ENCODE measurements at places on chromosomes 5 and 9.

DNA sequence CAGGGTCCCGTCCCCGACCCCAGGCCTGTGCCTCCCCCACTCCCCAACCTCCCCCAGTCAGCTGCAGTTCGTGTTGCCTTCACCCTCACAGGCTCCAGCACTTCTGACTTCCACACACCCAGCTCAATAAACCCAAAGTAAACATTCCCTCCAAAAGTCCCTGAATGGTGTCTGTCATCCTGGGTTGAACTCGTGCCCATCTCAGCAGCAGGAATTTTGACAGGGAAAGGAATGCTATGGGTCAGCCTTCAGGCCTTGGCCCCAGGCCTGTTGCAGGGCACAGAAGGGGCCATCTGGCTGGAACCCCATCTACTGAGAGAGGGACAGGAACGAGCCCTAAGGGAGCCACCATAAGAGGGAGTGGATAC, 29.6 kb upstream of the CNOT6 start:
- H3K27ac ChIP-seq = no peak overlapping the region
- peaks cover 14% of the 10 kb centered on the region for H3K27me3 ChIP-seq
- no peaks in the 10 kb centered on the region for H3K36me3 ChIP-seq
- DNase-seq = no peak
- H3K4me3 ChIP-seq = no peak overlapping the region
- no peaks in the 10 kb centered on the region for H3K4me1 ChIP-seq

GRCh38 chr9:137801023-137801319, 76.6 kb upstream of the CACNA1B start:
- peaks cover 65% of the 10 kb centered on the region for H3K36me3 ChIP-seq
- DNase-seq = no peak
- no peak overlapping the region for H3K4me3 ChIP-seq
- H3K27ac ChIP-seq = no peak overlapping the region
- no peaks in the 10 kb centered on the region for H3K4me1 ChIP-seq

- H3K36me3 ChIP-seq = no peaks in the 10 kb centered on the region
- H3K27ac ChIP-seq = no peak overlapping the region
- H3K27me3 ChIP-seq = peaks cover 7% of the 10 kb centered on the region
- no peaks in the 10 kb centered on the region for H3K4me1 ChIP-seq
These were observed 100.6 kb downstream of the ANGPTL2 start for GRCh38 chr9:127021664-127022363.

DNA sequence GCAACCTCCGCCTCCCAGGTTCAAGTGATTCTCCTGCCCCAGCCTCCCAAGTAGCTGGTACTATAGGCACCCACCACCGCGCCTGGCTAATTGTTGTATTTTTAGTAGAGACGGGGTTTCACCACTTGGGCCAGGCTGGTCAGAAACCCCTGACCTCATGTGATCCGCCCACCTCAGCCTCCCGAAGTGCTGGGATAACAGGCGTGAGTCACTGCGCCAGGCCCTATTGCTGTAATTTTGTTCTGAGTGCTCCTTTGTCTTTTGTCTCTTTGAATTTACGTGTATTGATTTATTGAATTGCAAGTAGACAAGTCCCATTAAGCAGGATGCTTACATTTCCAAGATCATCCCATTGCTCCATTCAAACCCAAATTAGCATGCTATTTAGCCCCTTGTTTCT, 186.7 kb downstream of the MSX2 start:
- no peaks in the 10 kb centered on the region for H3K4me1 ChIP-seq
- H3K4me3 ChIP-seq = no peak overlapping the region
- no peak for DNase-seq
- no peaks in the 10 kb centered on the region for H3K36me3 ChIP-seq

DNA sequence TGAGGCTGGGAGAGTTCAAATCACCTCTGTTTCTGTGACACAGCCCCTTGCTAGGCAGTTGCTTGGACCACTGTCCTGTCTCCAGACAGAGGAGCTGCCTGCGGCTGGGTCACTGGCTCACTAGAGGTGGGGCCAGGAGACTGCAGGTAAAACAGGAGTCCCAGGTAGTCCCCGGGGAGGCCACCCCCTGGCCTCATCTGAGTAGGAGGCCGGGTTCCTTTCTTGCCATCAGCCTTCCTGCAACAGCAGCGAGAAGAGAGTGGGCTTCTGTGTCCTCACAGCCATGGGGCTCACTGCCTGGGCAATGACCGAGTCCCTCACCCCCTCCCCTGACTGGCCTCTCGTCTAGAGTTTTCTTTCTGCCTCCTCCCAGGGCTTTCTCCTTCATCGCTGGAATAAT, 197.5 kb downstream of the CDK5RAP2 start:
- H3K27ac ChIP-seq = no peak overlapping the region
- no peaks in the 10 kb centered on the region for H3K36me3 ChIP-seq
- H3K27me3 ChIP-seq = no peaks in the 10 kb centered on the region
- no peaks in the 10 kb centered on the region for H3K4me1 ChIP-seq
- H3K4me3 ChIP-seq = no peak overlapping the region

- H3K4me1 ChIP-seq = peaks cover 5% of the 10 kb centered on the region
- H3K36me3 ChIP-seq = no peaks in the 10 kb centered on the region
- no peak overlapping the region for H3K4me3 ChIP-seq
- no peak for DNase-seq
- peaks cover 54% of the 10 kb centered on the region for H3K27me3 ChIP-seq
- no peak overlapping the region for H3K27ac ChIP-seq
These were observed 87.6 kb downstream of the MAP1B start for GRCh38 chr5:72194846-72195245.

DNA sequence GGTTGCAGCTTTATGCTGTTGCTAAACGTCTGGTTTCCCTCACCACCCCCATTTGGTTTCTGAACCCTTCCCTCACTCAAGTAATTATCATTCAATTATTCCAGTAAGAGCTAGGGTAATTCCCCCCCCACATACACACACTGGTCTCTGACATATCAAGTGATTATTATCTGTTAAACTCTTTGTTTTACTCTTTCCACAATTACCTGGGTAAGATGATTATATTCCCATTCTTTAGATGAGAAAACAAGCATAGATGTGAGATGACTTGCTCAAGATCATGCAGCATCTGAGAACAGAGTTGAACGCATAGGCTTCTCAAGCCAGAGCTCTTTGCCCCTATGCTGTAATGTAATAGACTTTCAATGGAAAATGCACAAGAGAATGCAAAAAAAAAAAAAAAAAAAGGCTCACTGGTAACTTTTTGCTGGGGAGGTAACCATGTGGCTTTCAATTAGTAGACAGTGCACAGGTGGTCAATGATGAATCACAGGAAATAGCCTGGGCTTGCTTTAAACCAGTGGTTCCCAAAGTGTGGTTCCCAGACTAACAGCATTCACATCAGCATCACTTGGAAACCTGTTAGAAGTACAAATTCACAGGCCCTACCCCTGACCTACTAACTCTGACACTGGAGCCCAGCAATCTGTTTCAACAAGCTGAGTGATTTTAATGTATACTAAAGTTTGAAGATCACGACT, 87.6 kb downstream of the PIK3R1 start:
- peaks cover 3% of the 10 kb centered on the region for H3K27me3 ChIP-seq
- H3K4me1 ChIP-seq = peaks cover 3% of the 10 kb centered on the region
- peaks cover 26% of the 10 kb centered on the region for H3K36me3 ChIP-seq
- no peak for DNase-seq
- H3K4me3 ChIP-seq = no peak overlapping the region
- H3K27ac ChIP-seq = peak overlapping the region; percentile 6

GRCh38 chr5:55773057-55773456, 35.2 kb downstream of the DDX4 start:
- peaks cover 14% of the 10 kb centered on the region for H3K4me1 ChIP-seq
- no peak overlapping the region for H3K27ac ChIP-seq
- H3K36me3 ChIP-seq = peaks cover 4% of the 10 kb centered on the region
- DNase-seq = no peak

GRCh38 chr9:96069629-96070220, 194.2 kb downstream of the ERCC6L2 start:
- H3K4me1 ChIP-seq = no peaks in the 10 kb centered on the region
- no peaks in the 10 kb centered on the region for H3K36me3 ChIP-seq
- H3K27me3 ChIP-seq = peaks cover 10% of the 10 kb centered on the region
- no peak overlapping the region for H3K27ac ChIP-seq
- no peak for DNase-seq

Data from activated naive CD4-positive, alpha-beta T cell treated with anti-CD3 and anti-CD28 coated beads, Interleukin-2, amount 10 ng/mL, durations not matched to agents 7 days and 5 days (primary cell).